ENCODE measurements at places on chromosomes 13 and 19. TPM values are rescaled to one million over a fixed set of nuclear protein-coding genes. Genes with fewer than 3 reads are reported as not detected.

CHERP gene
- 69.5 TPM for total RNA-seq

RINL gene
- 6.4 TPM for total RNA-seq

C5AR2 gene
- not detected for total RNA-seq

MYH14 gene
- 12.8 TPM for total RNA-seq

ZNF548 gene
- 15.5 TPM for total RNA-seq

ZNF132 gene
- total RNA-seq = 0.71 TPM

ADAMTSL5 gene
- total RNA-seq = 4.6 TPM

TPP2 gene
- total RNA-seq = 82.1 TPM

KLF16 gene
- 41.0 TPM for total RNA-seq

RNF17 gene
- not detected for total RNA-seq

F2RL3 gene
- total RNA-seq = not detected

TMEM205 gene
- 58.2 TPM for total RNA-seq

All from endodermal cell (in vitro differentiated cells).